RPMI8226 (cell line): ENCODE measurements at places on chromosomes 4 and X.

GRCh38 chr4:73922766-73923630, 53.8 kb downstream of the CXCL1 start:
- peak; percentile 6 for DNase-seq

DNA sequence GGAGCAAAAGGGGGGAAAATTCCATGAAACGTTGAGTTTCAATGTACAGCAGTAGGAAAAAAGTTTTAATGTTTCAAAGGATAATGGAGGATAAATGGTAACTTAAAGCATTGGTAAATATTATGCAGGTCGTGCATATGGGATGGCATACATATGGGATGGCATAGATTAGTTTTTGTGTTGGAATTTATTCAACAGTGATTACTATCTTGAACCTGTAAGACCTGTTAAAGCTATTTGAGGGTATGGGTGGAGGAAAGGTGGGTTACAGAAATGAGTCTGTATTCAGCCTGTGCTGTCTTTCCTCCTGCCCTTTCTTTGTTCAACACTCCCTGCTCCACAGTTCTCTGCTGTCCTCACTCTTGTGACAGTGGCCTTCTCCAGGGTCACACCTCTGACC, 54.6 kb downstream of the ARHGAP10 start:
- no peak for DNase-seq

DNA sequence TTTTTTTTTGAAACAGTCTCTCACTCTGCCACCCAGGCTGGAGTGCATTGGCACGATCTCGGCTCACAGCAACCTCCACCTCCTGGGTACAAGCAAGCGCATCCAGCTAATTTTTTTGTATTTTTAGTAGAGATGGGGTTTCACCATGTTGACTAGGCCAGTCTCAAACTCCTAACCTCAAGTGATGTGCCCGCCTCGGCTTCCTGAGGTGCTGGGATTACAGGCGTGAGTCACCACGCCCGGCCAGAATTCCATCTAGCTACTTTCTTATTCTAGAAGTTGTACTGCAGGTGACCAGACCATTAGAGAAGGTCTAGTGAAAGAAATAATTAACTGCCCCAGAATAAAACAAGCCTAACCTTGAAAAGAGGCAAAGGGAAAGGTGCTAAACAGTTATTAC, 2.3 kb downstream of the LRBA start:
- no peak for DNase-seq

DNA sequence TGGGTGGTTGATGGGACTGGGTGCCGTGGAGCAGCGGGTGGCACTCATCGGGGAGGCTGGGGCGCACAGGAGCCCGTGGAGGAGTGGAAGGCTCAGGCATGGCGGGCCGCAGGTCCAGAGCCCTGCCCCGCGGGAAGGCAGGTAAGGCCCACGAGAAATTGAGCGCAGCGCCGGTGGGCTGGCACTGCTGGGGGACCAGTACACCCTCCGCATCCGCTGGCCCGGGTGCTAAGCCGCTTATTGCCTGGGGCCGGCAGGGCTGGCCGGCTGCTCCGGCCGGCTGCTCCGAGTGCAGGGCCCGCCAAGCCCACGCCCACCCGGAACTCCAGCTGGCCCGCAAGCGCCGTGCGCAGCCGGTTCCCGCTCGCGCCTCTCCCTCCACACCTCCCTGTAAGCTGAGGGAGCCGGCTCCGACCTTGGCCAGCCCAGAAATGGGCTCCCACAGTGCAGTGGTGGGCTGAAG, 85.1 kb upstream of the FAT4 start:
- DNase-seq, result no peak

- DNase-seq, result no peak
Observed at GRCh38 chrX:17373337-17373736, 1.7 kb upstream of the NHS start.

GRCh38 chrX:55638933-55639332, 15.7 kb downstream of the FOXR2 start:
- no peak for DNase-seq

DNA sequence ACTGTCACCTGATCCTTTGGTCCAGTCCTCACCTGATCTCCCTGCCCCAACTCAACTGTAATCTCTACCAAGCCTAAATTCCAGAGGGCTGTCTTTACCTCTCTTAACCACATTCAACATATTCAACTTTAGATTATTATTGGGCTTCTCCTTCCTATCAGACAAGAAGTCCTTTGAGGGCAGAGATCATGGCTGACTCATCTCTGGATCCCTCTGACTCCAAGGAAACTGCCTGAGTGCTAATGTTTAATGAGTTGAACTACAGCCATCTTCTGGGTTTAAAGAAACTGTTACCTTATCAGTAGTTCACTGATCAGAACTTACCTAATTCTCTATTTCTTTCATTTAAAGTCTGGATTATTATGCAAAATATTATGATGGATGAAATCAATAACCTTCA, 135.7 kb downstream of the GPC3 start:
- DNase-seq, result no peak

GRCh38 chrX:96884027-96884426, 319 bp downstream of the RPA4 start:
- no peak for DNase-seq

DNA sequence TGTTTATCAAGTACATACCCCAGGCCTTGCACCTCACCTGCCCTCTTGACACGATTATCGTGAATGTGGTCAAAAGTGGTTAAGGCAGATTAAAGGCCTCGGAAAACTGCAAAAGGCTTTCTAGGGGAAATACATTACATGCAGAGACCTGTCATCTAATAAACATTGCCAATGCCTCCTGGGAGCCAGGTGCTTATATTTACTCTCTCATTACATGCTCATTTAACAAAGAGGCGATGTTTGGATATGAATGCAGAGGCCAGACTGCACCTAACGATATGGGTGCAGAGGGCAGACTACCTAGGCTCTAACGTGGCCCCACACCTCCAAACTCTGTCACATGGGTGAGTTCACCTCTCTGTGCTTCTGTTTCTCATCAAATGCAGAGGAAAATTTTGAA, 14.5 kb downstream of the CRMP1 start:
- no peak for DNase-seq

DNA sequence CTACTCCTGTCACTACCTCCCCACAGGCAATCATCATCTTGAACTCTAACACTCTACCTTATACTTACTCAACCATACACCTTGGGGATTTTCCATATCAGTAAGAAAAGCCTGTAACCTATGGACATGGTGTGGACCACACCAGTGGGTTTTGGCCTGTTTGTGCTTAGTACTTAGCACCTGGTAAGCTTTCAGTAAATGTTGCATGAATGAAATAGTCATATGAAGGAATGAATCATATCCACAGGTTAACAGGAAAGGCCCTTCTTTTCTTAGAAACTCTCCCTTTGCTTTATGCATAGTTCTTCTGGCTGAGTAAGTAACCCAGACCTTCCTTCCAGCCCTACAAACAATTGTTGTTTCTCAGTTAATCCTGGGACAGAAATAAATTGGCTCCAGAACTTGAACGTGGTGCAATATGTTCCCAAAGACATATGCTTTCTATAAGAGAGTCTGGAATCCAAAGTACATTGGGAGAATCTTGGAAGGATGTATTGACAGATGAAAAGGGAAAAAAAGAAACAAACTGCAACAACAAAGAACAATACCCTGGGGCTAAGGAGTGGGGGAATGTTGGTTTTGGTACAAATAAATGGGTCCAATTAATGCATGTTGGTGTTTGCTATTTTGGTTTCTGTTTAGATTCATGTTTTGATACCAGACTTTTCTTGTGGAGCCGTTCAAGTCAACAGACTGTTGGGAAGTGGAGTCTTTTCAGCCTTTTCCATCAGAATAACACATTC, 27.8 kb downstream of the RASL11B start:
- DNase-seq, result no peak

GRCh38 chr4:57109411-57109846, 756 bp downstream of the IGFBP7 start:
- no peak for DNase-seq

- no peak for DNase-seq
Observed at GRCh38 chr4:801436-802124, 24.3 kb downstream of the CPLX1 start.

DNA sequence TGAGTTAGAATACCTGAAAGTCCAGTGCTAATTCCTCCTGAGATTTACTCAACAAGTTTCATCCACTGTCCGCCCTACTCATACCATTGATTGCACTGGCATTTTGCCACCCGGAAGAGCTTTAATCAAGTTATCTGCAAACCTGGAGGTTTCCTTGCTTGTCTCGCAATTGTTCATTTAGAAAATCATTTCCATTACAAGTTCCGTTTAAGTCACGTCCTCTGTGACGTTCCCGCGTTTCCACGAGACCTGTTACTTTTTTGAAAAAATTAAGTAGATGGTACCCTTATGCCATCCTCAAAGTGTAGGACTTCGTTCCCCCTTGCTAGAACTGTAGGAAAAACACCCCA, 761 bp upstream of the FRYL start:
- DNase-seq, result peak; percentile 66

- no peak for DNase-seq
Observed at GRCh38 chr4:53432528-53433424, 55.3 kb downstream of the FIP1L1 start.

- DNase-seq, result no peak
Observed at GRCh38 chr4:125123570-125124109, 191.1 kb upstream of the FAT4 start.

DNA sequence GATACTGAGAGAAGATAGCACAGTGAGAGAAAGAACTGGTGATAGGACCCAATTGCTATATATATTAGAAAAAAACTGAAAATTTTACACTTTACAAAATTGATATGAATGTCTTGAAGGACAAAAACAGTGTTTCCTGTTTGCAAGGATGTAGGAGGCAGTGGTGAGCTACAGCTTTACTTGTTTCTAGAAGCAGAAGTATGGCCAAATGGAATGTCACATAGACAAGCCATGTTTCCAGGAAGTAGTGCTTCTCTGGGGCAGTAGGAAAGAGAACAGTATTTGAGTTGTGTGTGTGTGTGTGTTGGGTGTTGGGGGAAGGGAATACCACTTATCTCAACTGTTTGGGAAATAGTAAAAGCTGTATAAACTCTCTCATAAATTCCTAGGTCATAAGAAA, 60.9 kb upstream of the IBSP start:
- no peak for DNase-seq

DNA sequence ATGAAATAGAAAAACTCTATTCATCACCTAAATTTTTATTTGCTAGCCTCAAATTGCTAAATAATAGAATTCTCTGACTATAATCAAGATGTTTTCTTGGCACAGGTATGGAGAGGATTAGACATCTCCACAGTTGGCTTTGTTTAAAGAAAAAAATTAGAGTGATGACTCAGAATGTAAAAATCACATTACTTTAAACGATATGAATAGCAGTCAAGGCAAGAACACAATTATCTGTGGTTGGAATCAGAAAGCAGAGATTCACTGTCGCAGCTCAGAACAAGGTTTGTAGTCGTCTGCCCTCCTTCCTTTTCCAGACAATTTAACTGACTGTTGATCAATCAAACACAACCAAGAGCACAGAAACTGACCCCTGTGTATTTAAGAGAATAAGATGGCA, 32.2 kb upstream of the CCKAR start:
- DNase-seq, result no peak

DNA sequence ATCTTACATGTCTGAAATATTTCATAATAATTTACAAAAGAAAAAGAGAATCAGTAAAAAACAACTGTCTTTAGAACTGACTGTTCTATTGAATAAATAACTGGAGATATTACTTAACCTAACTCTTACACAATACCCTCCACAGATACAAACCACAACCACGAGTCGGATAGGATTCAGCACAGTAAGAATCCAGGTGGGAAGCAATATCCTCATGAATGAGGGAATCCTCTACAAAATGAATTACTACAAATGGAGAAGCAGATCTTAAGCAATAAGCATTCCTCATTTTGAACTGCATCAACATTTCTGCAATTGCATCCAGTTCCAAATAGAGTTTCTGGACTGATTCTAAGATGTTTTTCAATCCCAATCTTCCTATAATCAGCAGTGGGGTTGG, 227.1 kb downstream of the SH2D1A start:
- no peak for DNase-seq

GRCh38 chrX:46184749-46185148, 360.5 kb downstream of the ZNF674 start:
- DNase-seq, result no peak

DNA sequence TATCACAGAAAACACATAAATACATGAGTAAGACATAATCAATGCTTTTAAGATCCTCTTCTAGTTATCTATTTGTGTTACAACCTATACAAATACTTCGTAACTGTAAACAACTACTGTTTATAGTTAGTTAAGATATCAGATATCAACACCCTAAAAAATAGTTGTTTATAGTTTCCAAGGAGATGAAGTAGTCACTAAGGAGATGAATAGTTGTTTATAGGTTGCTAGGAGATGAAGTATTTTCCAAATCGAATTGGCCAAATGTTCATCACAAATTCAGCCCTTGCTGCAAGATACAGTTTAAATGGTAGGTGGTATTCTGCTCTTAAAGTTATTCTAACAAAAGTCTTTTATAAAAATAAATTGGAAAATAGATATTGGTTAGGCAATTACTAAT, 618.2 kb upstream of the PCDH10 start:
- DNase-seq, result no peak

GRCh38 chr4:6618386-6619115, 21.9 kb upstream of the MRFAP1 start:
- no peak for DNase-seq

GRCh38 chrX:48589482-48590162, 7.7 kb upstream of the WDR13 start:
- DNase-seq, result no peak

DNA sequence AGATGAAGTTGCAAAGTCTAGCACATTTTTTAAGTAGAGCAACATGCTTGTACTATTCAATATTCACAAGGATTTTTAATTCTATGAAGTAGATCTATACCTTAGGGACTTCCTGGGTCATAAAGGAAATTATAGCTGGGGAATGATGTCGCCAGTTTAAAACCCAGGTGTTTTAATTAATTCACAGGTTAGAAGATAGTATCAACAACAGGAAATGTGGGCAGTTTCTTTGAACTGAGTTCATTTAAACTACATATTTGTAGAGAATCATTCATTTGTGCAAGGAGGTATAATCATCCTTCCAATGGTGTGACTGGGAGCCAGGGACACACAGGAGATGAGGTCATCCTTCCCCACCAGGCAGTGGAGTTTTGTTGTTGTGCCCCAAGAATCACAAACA, 181.3 kb upstream of the KLF3 start:
- no peak for DNase-seq

DNA sequence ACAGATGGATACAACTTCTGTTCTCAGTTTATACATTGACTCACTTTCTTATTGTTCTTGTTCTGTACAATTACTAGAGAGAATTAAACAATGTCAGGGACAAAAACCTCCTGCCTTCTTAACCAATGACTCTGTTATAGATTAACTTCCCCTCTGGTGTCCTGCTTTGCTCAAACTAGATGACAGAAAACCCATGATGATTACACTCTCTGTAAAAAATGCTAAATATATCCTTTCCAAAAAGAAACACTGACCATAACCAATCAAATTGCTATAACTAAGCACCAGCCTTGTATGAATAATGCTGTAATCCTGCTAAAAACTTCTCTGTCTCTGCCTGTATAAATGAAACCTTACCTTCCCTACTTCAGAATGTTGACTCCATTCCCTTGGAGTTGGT, 29.8 kb upstream of the IL13RA2 start:
- no peak for DNase-seq

GRCh38 chr4:39046249-39046648, 14.0 kb upstream of the TMEM156 start:
- DNase-seq, result no peak

- DNase-seq, result no peak
Observed at GRCh38 chrX:22310779-22311178, 38.1 kb downstream of the CBLL2 start.

GRCh38 chr4:148225639-148226038, 216.6 kb downstream of the NR3C2 start:
- no peak for DNase-seq
